ENCODE measurements at places on chromosomes 4 and X.

DNA sequence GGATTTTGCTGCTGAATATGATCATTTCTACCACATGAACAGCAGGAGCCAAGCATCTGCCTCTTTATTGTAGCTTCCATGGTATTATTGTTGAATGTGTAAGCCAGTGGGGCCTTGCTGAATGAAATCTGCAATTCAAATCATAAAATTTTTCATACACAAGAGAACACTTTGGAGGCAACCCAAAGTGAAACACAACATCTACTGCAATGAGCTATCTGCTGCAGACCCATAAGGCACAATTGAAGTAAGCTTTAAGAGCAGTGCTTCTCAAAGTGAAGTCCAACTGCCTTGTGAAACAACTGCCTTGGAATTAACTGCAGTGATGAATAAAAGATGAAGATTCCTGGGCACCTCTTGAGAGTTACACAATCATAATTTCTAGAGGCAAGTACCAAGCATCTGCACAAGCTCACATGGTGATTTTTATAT is 626.3 kb upstream of the INTU start:
- DNase-seq = no peak

- DNase-seq = no peak
Observed at GRCh38 chrX:13377550-13377934, 57.7 kb upstream of the ATXN3L start.

GRCh38 chrX:119238557-119238956 is 2.5 kb downstream of the PGRMC1 start:
- no peak for DNase-seq

GRCh38 chr4:39642885-39643552 is 4.4 kb upstream of the SMIM14 start:
- no peak for DNase-seq

DNA sequence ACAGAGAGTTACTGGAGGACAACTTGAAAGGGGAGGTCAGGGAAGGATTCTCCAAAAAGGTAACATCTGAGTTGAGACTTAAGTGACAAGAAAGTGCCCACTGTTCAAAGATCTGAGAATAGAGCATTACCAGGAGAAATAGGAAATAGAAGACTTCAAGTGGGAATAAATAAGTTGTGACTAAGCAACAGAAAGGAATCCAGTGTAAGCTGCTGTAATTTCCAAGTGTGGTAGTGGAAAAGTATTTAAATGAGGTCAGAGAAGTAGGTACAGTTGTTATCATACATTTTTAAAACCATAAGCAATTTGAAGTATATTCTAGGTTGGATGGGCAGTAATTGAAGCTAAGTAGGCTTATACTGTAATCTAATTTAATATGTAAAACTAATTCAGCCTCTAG is 211.9 kb downstream of the FBXO8 start:
- DNase-seq = no peak
